ENCODE measurements at places on chromosomes 7 and 10. TPM values are rescaled to one million over a fixed set of nuclear protein-coding genes. Genes with fewer than 3 reads are reported as not detected.
A peak's percentile ranks its signal among the peaks of the same experiment; 100 is the strongest.

GRCh38 chr7:45576249-45576929, 2.2 kb downstream of the ADCY1 start:
- no peak for DNase-seq

- no peak for DNase-seq
Measured at GRCh38 chr10:78414380-78414779, 380.7 kb downstream of the RPS24 start.

GRCh38 chr7:112190120-112190519, 16.1 kb downstream of the DOCK4 start:
- no peak for DNase-seq

DNA sequence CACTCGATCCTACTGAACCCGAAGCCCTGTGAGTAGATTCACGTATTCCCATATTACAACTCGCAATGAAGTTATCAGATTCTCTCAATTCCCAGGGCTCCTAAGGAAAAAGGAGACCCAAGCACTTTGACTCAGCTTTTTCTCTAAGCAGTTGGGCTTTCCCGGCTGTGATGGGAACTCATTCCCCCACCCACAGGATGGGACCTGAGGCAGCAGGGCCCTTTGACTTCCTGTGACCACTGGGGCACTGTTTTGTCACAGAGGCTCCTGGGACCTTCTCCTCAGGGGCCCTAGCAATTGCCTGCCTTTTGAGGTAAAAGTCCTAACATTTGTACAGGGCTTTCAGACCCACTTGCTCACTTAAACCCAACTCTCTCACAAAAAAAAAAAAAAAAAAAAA, 122.8 kb upstream of the PDLIM1 start:
- DNase-seq, result no peak

- DNase-seq, result peak; percentile 64
Measured at GRCh38 chr7:100221231-100221718, 1.5 kb downstream of the PVRIG start.

HTRA1 gene
- 0.13 TPM for total RNA-seq

GRCh38 chr10:24463611-24464426, 254.9 kb downstream of the KIAA1217 start:
- no peak for DNase-seq

AFAP1L2 gene
- 0.20 TPM for total RNA-seq

GRCh38 chr7:27269455-27269854, 26.9 kb downstream of the EVX1 start:
- no peak for DNase-seq

DNA sequence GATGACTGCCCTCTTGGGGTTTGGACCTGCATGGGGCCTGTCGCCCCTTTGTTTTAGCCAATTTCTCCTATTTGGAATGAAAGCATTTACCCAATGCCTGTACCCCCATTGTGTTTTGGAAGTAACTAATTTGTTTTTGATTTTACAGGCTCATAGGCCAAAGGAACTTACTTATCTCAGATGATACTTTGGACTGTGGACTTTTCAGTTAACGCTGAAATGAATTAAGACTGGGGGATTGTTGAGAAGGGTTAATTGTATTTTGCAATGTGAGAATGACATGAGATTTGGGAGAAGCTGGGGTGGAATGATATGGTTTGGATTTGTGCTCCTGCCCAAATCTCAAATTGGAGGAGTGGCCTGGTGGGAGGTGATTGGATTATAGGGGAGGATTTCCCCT, 185.8 kb upstream of the PHYHIPL start:
- no peak for DNase-seq

- no peak for DNase-seq
Measured at GRCh38 chr10:69069090-69070042, 18.5 kb upstream of the SRGN start.

DNA sequence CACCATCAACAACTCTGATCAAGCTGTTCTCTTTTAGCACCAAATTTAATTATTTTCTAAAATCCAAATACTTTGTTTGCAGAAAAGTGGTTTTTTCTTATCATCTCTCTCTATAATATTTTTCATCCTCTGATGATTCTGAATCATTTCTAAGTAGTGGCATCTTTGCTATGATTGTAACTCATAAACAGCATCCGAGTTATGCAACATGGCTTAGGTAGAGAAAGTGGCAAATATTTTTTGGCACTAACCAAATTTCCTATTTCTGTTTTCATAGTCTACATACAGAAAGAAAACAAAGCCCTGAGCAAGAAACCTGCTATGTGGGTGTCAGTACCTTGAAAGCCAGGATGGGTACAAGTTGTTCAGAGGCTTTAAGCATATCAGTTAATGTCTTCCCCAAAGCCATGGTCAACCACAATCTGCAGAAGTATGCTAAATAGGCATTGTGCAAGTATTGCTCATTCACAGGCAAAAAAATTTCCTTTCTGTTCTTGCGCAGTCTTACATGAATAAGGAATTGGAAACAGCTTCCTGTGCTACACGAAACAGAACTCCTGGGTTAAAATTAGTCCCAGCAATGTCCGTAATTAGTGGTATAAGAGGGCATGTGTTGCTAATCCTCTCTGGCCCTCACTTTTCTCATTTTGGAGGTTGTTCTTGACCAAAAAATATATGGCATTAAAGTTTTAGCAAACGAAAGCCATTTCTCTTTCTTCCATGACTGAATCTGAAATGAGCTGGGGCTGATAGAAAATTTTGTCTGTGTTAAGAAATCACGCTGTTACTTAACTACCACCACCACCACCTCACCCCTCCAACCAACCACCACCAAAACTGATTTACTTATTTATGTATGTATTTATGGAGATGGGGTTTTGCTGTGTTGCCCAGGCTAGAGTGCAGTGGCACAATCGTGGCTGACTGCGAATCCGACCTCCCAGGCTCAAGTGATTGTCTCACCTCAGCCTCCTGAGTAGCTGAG, 325.6 kb upstream of the MAGI2 start:
- DNase-seq, result no peak

OR2A2 gene
- not detected for total RNA-seq

GRCh38 chr7:134619627-134620331, 26.9 kb upstream of the BPGM start:
- DNase-seq, result no peak

DNA sequence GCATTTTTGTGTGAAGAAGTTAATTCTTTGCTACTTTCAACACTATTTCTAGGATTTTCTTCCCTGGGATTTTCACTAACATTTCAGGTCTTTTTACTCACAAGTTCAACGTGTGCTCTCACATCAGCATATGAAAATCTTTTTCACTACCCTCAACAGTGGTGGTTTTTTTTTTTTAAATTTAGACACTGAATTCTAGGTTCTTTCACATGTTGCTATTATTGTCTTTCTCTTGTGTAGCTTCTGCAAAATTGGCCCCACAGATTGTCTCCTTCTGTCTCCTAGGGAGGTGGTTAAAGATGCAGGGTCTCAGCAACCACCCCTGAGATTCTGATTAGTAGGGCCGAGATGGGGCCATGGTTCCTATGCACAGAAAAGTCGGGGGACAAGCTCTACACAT, 165.0 kb upstream of the GPR26 start:
- no peak for DNase-seq

HMX2 gene
- 0.11 TPM for total RNA-seq
